ENCODE measurements at places on chromosomes 1 and 21. TPM values are rescaled to one million over a fixed set of nuclear protein-coding genes. Genes with fewer than 3 reads are reported as not detected.

DNA sequence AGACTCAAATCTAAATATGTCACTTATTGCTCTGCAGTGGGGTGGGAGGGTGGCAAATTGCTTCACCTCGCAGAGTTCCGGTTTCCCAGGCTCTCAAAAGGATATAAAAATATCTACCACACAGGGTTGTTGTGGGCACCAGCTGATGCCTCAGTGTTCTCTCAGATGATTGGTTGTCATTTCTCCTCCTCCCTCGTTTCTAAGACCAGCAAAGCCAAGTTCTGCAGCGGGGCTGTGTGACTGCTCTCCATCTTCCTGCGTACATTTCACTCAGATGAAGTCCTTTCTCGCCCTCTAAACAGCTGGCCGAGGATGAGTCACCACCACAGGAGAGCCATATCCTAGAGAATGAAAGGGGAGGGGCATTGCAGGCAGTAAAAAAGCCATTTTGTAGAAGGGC, 35.0 kb upstream of the VWA5B1 start:
- DNase-seq: peak; percentile 57

DNA sequence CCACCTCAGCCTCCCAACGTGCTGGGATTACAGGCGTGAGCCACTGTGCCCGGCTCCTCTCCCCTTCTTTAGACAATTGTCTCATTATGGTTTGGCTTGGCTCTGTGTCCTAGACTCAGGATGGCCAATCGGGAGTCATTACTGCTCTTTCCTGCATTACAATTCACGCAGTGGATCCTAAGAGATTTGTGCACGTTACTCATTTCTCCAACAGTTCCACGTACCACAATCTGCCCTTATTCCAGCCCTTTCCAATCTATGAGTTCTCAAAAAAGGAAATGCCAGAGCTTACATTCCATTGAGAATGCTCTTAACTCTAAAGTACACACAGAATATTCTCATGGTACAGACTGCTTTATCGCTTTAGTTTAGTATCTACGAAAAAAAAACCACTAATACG, 357.0 kb downstream of the GPATCH2 start:
- no peak for DNase-seq

DNA sequence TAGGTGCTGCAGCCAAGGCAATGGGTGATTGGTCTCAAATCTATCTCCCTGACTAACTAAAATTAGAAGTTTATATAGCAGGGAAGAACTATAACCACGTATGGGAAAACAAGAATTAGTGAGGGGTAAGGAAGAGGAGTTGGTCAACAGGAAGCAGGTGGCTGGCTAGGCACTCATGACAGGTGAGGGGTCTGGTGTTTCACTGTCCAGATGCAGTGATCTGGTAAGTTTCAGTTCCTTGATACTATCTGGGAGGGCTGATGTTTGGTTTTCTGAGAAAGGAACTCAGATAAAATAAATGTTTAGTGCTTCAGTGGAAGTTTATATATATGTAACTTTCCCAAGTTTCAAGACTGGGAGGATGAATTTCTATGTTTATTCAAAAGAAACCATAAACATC, 11.6 kb upstream of the POU2F1 start:
- no peak for DNase-seq

GRCh38 chr1:41534181-41535076, 49.9 kb upstream of the EDN2 start:
- DNase-seq: no peak

DNA sequence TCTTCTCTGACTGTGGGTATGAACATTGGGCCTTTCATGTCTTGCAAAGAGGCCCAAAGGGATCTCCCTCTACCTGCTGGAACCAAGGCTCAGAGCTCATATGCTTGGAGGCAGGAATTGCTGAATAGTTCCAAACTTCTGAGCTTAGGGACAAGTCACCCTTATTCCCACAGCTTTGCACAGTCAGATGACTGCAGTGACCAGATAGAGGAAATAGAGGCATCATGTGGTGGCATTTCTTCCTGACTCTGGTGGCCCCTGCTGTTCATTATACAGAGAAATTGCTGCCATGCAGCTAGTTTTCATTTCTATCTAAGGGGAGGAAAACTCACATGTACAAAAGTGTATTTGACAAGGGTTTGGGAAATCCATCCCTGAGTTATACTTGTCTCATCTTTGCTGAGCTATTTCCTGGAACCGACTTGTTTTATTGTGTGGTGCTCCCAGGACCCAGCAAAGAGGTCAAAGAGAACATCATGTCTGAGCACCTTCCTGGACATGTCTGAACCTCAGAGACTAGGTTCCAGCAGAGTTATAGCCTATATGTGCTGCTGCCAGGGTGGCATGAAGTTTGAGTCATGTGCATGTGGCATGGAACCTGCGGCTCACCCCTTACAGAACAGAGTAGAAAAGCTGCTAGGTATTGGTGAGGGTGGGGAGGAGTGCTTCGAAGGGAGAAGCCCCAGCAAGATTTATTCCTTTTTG, 131.2 kb downstream of the PIK3R3 start:
- DNase-seq: peak; percentile 33

- no peak for DNase-seq
These were observed 15.3 kb downstream of the MFSD2A start for GRCh38 chr1:39970274-39970673.

DNA sequence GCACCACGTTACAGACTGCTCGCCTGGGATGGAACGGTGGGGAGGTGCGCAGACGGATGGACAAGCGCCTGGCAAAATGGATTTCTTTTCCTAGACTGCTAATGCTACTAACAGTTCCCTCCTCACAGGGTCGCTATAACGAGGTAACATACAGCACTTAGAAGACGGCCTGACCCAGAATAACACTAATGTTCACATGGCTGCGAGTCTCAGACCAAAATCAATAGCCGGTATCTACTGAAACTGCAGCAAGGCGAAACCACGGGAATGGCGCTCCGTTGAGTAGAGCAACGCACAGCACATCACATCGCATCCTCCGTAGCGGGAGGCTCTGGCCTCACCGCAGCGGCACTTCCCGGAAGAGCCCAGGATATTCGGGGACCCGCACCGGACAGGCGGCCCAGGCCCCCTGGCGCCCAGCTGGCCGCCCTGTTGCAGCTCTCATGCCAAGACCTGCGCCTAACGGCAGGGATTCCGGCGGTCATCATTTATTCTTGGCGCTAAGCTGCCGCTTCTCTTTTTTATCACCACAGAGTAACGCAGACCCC, 46.6 kb downstream of the VPS26C start:
- DNase-seq: no peak

DNA sequence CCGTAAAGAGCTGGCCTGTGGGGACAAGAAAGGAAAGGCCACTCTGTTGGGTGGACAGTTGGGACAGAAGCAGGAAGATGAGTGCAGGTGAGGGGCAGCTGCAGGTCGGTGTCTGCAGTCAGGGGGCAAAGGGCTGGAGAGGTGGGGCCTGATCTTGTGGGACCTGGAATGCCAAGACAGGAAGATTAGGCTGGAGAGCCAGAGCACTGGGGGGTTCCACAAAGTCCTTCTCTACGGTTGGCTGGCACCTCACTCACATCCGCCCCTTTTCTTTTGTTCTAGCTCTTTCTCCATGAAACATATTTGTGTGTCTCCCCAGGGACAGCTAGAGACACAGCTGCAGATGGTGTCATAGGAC, 404.1 kb downstream of the PTPRU start:
- DNase-seq: peak; percentile 30

DNA sequence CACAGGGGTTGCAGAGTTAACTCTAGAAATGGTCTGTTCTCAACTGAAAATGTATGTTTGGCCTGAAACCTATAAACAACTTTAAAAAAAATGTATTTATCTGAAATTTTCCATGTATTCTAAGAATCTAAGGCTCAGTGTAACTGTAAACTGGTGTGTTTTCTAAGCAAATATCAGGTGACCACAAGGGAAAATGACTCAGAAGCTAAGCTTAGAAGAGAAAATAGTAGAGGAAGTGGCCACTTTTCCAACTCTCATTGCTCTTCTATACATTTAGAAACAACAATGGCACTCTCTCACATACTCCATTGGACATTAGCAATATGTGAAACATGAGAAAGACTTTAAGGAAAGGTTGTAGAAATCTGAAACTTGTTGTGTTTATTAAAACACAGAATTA, 7.5 kb downstream of the TNFSF18 start:
- no peak for DNase-seq

DNA sequence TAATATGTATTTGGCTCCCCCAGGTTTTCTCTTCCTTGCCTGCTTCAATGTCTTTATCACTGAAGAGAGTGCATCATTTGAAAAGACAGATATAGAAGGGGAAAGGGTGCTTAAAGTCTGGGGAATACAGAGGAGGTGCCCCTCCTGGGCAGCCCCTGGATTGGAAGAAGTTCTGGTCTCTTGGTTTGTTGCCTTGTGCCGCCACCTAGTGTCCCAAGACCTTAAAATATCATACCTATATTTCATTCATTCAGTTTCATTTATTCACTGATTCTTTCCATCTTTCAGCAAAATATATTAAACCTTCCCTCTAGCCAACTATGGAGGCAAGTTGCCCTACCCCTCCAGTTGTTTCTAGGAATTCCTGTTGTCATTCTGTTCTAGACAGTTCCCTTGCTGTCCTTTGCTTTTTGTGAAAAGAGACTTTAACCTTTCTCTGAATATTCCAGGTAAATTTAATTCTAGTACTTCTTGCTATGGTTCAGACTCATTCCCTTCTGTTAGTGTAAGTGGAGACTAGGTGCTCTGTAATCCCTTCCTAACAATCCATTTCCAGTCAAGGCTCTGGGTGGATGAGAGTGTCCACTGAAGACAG, 56.1 kb downstream of the MEF2D start:
- peak; percentile 84 for DNase-seq

DNA sequence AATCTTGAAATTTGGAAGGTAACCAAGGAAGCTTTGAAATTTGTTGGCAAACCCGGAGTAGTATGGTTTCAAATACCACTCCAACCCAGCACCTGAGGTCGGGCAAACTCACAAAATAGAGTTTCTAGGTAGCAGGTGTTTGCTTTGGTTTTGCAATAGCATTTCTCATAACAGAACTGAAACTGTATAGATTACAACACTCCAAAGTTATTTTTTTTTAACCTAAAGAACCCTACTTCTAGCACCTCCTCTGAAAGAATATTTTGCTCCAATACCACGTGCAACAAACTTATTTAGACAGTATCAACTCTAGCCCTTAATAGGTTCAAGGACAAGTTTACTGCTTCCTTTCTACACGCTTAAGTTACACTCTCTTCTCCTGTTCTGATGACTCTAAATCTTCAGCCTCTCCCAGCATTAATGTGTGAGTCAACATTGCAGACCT, 178.5 kb upstream of the FMN2 start:
- no peak for DNase-seq

DNA sequence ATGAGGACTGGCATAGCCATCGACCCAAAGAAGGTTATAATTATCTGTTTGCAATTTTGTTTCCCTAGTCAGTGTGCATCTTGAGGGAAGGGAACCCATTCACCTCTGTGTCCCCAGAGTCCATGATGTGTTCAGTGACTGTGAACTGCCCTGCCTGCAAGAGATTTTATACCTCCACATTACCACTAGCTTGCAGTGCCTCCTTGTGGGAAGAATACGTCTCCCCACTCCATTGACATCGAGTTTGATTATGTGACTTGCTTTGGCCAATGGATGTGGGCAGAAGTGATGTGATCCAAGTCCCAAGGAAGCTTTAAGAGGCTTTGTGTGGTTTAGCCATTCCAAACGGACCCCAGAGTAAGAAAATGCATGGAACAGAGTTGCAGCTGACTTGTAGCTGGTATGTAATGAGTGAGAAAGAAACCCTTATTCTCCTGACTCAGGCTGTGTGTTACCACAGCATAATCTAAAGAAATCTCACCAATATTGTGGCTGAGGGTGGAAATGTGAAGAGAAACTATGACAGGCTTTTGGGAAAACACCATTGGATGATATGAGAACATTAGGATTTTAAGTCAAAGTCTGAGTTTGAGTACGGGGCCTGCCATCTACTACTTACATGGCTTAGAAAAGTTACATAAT, 47.8 kb upstream of the NRDC start:
- peak; percentile 67 for DNase-seq

GRCh38 chr1:166020210-166020609, 146.6 kb downstream of the FAM78B start:
- DNase-seq: no peak

- peak; percentile 58 for DNase-seq
These were observed 17.3 kb downstream of the LRRC52 start for GRCh38 chr1:165560883-165561656.

GRCh38 chr1:6409053-6409452, 10.7 kb downstream of the HES2 start:
- no peak for DNase-seq

GRCh38 chr1:84403347-84403746, 5.1 kb downstream of the DNASE2B start:
- no peak for DNase-seq

The FCRL5 gene
- not detected for total RNA-seq

The TCEA3 gene
- 5.2 TPM for total RNA-seq

The MYOM3 gene
- total RNA-seq: 0.11 TPM

The NRIP1 gene
- total RNA-seq: 29.5 TPM

The TNN gene
- total RNA-seq: 0.21 TPM

The ARV1 gene
- 9.8 TPM for total RNA-seq

The RPAP2 gene
- total RNA-seq: 43.4 TPM

The PLEKHN1 gene
- 1.3 TPM for total RNA-seq

The KCNQ4 gene
- 0.22 TPM for total RNA-seq

The IVL gene
- not detected for total RNA-seq

The NASP gene
- 361 TPM for total RNA-seq
